ENCODE measurements at places on chromosomes 1 and 21.
A peak's percentile ranks its signal among the peaks of the same experiment; 100 is the strongest.

DNA sequence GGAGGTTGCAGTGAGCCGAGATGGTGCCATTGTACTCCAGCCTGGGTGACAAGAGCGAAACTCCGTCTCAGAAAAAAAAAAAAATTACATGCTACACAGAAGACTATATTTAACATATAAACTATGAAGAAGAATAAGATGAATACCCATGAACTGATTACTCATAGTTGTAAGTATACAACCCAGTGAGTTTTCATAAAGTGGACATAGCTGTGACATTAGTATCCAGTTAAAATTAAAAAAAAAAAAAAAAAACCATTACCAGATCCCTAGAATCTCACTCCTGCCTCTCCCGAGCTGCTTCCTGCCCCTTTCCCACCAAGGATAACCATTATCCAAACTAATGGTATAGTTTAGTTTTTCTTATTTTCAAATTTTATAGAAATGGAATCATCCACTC is 37.4 kb downstream of the UBE4B start:
- no peak for DNase-seq

- DNase-seq = no peak
Measured at GRCh38 chr1:19036041-19036812, 79.8 kb upstream of the IFFO2 start.

- no peak for DNase-seq
Measured at GRCh38 chr1:169003864-169004516, 102.5 kb upstream of the ATP1B1 start.

- DNase-seq = peak; percentile 43
Measured at GRCh38 chr1:57214951-57215575, 208.8 kb downstream of the DAB1 start.

- no peak for DNase-seq
Measured at GRCh38 chr1:156108664-156109241, 5.8 kb upstream of the LMNA start.

- no peak for DNase-seq
Measured at GRCh38 chr21:43961382-43961909, 50.7 kb upstream of the TRAPPC10 start.

DNA sequence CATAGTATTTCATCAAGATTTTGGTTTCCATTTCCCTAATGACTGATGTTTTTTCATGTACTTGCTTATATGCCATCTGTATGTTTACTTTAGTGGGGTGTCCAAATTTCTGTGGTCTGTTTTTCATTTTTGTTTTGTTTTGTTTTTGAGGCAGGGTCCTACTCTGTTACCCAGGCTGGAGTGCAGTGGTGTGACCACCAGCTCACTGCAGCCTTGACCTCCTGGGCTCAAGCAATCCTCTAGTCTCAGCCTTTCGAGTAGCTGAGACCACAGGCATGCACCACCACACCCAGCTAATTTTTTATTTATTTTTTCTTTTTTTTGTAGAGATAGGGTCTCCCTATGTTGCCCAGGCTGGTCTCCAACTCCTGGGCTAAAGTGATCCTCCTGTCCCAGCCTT is 378.0 kb upstream of the VAMP3 start:
- no peak for DNase-seq

GRCh38 chr1:211517006-211517405 is 25.0 kb upstream of the RD3 start:
- DNase-seq = no peak

- DNase-seq = no peak
Measured at GRCh38 chr21:42089093-42089631, 18.0 kb downstream of the UMODL1 start.

DNA sequence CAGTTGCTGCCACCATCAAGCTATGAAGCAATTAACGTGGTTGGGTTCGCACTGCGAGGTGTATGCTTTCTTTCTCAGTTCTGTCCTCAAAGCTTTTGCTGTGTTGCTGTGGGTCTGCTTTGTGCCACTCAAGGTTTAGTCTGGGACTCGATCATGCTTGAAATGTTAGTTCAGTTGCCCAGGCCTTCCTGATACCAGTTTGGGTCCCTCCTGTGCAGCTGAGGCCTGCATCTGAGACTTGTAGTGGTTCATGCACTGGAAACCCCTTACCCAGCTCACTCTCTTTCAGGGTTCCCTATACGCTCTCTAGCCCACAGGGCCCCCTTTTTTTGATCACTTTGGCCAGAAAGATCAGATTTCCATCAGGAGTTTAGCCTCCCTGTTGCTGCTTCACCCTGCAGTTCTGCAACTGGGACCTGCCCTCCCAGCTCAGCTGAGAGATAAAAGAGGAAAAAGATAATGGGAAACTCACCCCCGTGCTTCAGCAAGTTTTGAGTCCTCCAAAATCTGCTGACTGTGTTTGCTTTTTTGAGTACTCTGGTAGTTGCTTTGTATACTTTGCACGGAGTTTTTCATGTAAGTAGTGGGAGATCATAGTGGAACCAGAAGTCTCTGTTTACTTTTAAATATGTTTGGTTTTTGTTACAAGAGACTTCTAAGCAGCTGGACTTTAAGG is 317.0 kb downstream of the HHAT start:
- no peak for DNase-seq

DNA sequence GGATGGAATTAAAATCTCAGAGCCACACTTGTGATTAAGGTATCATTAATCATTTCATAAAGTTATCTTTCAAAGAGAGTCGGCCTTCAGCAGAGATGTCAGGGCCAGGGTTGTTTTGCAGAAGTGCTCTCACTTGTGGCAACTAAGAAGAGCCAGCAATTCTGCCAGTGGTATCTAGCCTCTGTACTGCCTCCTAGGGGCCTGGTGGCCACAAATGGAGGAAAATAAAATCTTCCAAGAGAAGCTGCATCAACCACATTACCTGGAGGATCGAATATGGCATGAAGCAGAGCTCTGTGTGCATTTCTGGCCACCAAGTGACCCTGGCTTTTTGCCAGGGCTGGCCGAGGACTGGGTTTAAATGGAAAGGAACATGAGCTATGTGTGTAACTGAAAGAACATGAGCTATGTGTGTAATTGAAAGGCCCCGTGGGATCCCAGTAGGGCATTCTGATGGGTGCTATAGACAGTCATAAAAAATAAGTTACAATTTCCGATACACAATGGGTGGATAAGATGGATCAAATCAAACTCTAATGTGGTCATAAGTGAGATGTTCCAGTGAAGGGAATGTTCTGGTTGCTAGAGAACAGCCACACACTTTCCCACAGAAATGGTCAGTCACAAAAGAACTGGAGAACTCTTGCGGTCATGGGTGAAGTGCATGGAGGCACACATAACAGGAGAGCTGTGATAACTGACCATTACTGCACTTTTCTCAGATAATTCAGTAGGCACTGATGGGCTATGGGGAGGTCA is 335.8 kb downstream of the CAMTA1 start:
- no peak for DNase-seq

GRCh38 chr1:241688940-241689368 is 36.9 kb downstream of the WDR64 start:
- DNase-seq = no peak

DNA sequence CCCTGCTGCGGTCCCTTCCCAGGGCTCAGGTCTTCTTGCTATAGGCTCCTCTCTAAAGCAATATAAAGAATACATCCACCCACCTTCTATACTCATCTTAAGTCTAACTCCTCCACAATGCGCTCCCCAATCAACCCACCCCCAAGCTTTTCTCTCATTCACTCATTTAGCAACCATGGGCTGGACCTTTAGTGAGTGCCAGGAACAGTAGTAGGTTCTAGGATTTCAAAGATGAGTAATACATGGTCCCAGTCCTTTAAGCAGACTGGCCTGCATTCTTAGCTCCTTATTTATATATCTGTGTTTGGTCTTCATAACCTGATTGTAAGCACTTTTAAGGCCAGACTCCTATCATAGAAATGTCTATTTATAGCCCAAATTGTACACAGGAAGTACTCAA is 5.9 kb downstream of the CAMK1G start:
- no peak for DNase-seq

- no peak for DNase-seq
Measured at GRCh38 chr1:208154679-208155642, 89.2 kb downstream of the PLXNA2 start.

DNA sequence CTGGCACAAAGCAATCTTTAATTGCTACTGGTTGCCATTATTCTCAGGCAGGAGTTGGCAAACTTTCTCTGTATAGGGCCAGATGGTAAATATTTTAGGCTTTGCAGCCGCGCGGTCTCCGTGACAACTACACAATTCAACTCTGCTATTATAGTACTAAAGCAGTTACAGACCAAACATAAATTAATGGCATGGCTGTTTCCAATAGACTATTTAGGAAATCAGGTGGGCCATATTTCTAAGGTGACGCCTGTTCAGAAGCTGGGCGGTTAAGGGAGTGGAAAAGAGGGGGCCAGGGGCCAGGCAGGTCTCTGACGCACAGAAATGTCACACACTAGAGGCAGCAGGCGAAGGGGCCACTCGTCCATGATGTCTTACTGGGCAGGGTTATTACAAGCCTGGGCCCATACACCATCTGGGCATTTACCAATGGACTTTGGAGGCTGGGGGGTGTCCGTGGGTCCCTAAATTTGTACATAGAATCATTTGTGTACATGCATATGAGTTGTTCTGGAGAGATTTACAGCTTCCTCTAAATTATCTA is 80.1 kb downstream of the STUM start:
- no peak for DNase-seq

DNA sequence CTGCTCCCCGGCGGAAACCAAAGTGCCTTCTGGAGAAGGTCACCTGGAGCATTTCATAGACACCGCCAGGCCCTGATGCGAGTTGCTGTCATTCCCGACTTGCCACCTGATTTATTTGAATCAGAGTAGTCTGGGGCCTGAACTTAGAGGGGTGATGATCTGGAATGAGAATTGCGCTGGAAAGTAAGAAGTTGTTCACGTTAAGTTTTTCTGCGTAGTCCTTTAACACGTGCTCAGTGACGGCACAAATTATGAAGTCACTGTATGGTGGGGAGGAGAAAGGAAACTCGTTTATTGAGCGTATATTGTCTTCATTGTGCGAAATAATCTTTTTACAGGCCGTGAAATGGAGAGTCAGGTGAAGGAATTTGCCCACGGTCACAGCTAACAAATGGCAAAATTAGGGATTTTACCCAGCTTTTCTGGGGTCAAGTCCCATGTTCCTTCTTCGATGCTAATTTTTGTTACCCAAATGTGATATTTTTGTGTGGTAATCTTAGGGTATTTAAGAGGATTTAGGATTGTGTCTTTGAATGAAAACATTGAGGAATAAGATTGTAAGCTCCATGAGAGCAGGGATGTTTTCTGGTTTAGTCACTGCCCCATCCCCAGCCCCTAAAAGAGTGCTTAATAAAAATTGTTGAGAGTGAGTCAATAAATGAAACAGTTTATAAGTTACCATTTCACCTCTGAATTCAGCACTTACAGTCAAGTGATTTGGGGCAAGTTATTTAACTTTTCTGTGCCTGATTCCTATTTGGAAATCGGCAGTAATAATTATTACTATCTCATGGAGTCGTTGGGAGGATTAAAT is 46.4 kb upstream of the NBL1 start:
- DNase-seq = peak; percentile 6

GRCh38 chr1:184684285-184685074 is 70.2 kb downstream of the EDEM3 start:
- DNase-seq = no peak

- no peak for DNase-seq
Measured at GRCh38 chr1:6350416-6351088, 43.0 kb downstream of the ACOT7 start.

DNA sequence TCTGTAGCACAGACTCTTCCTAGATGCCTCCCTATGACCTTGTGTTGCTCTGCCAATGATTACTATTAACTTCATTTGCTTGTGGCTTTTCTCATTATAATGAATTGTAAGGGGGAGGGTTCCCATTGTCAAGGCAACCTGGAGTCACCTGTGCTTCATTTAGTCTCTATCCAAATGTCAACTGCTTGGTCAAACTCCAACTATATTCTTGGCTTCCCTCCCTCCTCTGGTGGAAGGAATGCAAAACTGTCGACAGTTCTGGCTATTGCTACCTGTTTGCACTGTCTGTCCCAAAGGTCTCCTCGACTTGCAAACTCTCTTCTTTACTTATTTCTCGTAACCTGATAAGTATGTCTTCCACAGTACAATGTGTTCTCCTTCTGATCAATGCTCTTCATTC is 100.3 kb downstream of the CACNA1E start:
- DNase-seq = no peak

DNA sequence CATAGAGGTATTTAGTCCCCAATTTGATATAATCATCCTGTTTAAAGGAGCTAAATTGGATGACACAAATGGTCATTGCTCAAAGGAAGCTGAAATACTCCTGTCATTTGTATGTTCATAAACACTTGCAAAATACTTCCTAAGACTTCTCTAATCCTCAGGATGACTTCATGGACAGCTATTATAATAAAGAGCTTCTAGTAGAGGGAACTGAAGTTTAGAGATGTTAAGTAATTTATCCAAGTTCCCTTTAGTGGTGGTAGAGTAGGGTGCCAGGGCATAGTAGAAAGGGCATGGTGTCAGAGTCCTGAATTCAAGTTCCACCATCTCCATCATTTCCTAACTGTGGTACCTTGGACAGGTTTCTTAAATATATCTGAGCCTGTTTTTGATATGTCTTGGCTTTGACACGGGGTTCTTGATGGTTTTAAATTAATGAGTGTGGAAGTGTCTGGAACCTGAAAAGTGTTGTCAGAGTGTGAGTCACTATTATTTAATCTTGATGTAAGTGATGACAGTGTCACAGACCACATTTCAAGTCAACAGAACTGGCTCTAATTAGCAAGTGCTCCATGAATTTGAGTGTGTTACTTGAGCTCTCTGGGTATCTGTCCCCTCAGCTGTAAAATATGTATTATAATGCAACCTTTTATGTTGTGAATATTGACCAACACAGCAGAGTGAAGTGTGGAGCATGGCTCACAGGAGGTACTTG is 12.1 kb upstream of the GBP6 start:
- DNase-seq = peak; percentile 61

- no peak for DNase-seq
Measured at GRCh38 chr21:29209696-29210095, 79.3 kb downstream of the MAP3K7CL start.

DNA sequence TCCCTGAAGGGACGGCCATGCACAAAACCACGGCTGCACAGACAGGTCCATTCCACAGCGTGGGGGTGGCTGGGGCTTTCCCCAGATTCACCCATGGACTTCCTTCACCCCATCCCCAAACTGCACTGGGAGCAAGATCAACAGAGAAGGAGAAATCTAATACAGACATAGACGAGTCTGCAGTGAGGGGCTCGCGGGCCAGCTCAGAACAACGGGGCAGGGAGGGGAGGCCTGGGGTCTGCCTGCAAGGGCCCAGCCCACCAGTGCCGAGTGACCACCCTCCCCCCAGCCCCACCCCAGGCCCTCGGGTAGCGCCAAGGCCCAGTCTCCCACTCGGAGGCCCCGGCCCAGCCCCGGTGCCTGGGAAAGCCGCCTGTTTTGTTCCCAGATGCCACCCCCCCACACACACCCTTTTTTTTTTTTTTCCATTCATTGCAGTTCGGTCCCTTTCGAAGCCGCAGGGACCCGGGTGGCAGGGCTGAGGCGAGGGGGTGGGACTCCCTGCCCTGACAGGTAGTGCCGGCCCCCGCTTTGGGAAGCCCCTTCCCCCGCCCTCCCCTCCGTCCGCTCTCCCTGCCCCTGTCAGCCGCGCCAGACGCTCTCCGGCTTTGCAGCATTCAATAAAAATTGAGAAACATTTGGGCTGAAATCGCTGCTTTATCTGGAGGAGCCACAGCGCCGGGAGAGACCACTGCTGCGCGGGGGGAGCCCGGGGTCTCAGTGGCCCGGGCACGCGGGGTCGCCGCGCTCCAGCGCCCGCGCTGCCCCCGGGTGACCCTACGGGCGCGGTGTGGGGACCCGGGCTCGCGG is 543 bp upstream of the EPHB2 start:
- no peak for DNase-seq

All from NCI-H2029 (cell line).